ENCODE measurements at places on chromosomes 4 and X. TPM values are rescaled to one million over a fixed set of nuclear protein-coding genes. Genes with fewer than 3 reads are reported as not detected.

The CXCL1 gene
- polyA plus RNA-seq, result 1.7 TPM

The TMPRSS11A gene
- polyA plus RNA-seq, result not detected

The ERCC6L gene
- 4.2 TPM for polyA plus RNA-seq

- DNase-seq, result no peak
Measured at GRCh38 chrX:155242300-155242699, 22.0 kb downstream of the RAB39B start.

- no peak for DNase-seq
Measured at GRCh38 chrX:123256378-123256777, 72.3 kb downstream of the GRIA3 start.

GRCh38 chr4:153611679-153612078 is 72.4 kb upstream of the TLR2 start:
- DNase-seq, result no peak

DNA sequence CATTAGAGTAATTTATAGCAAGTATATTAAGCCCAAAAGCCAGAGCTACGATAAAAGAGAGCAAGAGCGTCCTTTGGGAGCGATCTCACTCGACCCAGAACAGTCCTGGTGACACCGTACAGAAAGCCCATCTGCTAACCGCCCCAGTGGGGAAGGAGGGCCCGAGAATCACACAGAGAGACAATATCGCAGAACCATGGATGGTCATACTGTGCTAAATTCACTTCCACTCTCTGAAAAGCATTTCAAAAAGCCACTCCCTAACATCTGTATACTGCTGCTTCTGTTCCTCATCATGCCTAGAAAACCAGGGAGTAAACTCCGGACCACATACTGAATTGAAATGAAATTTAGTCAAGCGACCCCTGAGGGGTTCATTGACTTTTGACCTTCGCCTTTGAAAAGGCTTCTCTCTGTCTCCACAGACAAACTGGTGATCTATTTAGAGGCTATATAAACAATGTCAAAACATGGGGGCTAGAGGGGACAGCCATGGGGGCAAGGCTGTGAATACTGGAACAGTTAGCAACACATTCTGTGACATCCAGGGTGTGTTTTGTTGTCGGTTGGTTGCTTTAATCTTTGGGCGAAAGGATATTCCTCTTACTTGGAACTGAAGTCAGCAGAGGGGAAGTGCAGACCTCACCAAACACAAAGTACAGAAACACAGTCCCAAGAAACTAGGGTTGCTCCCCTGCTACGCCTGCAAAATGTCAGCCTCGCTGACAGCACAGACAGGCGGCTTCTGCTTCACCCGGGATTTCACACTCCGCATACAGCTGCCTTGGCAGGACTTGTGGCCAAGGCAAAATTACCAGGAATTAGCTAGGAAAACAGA is 129.0 kb upstream of the RASGEF1B start:
- peak; percentile 61 for DNase-seq

All from left renal pelvis (tissue), 4 donors.